ENCODE measurements at places on chromosomes 5 and 9.

- no peak for DNase-seq
Measured at GRCh38 chr9:130636648-130637020, 27.8 kb upstream of the PRDM12 start.

GRCh38 chr9:105191508-105192121, 52.8 kb upstream of the SLC44A1 start:
- DNase-seq, result no peak

GRCh38 chr9:109730228-109730627, 49.8 kb upstream of the PALM2AKAP2 start:
- DNase-seq, result no peak

DNA sequence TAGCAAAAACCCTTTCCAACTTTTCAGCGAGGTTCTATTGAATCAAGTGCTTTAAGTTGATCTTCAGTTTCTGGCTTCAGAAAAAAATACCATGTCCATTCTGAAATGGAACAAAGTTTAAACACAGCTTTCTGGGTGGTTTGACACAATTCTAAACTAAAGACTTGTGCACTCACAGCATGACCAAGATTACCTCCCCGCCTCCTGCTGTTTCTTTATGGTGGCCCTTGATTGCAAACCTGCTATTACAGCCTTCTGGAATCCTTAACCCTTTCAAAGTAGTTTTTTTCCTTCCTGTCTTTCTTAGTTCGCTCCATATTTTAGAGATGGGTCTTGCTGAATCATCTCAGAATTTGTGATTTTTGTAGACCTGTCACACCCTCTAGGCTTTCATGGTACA, 135.9 kb upstream of the FBN2 start:
- no peak for DNase-seq
